Activated CD4-positive, CD25-positive, alpha-beta regulatory T cell treated with anti-CD3 and anti-CD28 coated beads, Interleukin-2, amount 50 U/mL, for 16 hours (primary cell): ENCODE measurements at places on chromosomes 2 and 18.
A peak's percentile ranks its signal among the peaks of the same experiment; 100 is the strongest.

- DNase-seq, result no peak
Measured at GRCh38 chr18:75173125-75173432, 35.9 kb downstream of the PTGR3 start.

GRCh38 chr2:25081237-25081790 is 39.4 kb downstream of the EFR3B start:
- no peak for DNase-seq

DNA sequence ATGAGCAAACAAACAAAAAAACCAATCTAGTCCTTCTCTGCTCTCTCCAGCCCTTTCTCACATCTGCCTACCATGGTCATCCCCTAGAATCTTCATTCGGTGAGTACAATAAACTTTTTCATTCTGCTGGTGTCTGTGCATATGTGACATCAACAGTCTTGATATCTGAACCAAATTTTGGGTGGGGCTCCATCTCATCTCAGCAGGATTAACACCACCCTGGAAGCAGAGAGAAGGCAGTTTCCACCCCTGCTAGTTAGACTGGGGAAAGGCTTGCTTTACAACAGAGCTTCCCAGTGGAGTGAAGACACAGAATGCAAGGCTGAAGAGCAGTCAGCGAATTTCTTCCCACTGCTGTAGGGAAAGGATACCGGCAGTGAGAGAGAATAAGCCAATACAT is 116.9 kb downstream of the TMEM131 start:
- no peak for DNase-seq

DNA sequence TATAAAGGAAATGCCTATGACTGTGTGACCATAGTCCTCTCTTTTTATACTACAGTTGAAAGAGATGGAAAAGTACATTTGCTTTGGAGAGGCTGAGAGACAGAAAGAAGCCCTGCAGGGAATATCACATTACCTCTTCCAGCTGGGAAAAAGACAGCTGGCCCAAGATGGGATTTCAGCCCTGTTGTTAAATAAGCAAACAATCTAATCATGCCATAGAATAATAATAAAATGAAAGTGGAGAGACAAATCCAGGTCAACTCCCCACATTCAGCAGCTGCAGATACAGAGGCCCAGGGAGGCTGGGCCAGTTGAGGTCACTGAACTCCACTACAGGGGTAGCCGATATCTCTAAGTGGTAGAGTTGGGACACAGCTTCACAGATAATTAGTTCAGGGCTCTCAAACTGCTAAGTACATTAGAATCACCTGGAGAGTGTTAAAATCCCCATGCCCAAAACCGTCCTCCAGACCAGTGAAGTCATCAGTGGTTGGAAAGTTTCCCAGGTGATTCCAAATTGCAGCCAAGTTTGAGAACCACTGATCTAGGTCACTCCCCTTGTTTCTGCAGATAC is 81.9 kb downstream of the MOGAT1 start:
- DNase-seq, result no peak

- no peak for DNase-seq
Measured at GRCh38 chr18:8947566-8947965, 154.9 kb upstream of the NDUFV2 start.

- DNase-seq, result no peak
Measured at GRCh38 chr2:7665880-7666279, 748.7 kb downstream of the RNF144A start.

GRCh38 chr2:211957799-211958198 is 580.8 kb downstream of the ERBB4 start:
- DNase-seq, result no peak

DNA sequence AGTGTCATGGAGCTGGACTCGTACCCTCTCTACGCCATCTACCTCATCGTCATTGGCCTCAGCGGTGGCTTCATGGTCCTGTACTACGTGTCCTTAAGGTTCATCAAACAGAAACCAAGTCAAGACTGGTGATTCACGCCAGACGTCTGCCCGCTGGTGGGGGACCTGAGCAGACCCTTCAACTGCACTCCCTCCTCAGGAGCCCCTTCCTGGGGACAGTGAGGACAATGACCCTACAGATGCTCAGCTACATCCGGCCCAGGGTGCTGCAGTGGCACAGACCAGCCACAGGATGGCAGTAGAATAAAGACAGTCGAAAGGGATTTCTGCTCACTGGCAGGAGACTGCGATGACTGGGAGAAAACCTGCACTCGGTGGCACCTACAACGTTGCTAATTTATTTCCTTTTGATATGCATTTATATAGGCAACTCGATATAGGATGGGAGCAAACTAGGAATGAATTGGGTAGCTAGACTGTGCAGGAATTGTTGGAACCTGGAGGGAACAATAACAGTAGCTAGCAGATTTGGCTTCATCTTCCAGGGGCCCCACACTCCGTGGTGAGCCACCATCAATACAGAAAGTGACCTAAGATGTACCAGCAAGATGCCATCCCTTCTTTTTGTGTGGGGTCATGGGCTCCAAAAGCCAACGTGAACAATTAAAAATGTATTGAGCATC is 39.2 kb downstream of the ABCG8 start:
- peak; percentile 21 for DNase-seq

DNA sequence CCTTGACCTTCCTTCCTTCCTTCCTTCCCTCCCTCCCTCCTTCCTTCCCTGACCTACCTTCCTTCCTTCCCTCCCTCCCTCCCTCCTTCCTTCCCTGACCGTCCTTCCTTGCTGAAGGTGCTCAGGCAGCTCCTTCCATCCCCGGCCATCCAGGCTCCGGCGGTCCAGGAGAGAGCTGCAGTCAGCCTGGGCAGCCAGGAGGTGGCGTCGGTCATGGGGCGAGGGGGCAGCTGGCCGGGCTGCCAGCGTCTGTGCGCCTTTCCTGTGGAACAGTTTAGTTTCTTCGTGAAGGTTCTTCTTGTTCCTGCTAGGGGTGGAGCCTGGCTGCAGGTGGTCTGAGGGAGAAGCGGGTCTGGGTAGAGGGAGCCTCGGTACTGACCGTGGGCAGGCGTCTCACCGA is 15.7 kb downstream of the GPR35 start:
- DNase-seq, result no peak

- DNase-seq, result no peak
Measured at GRCh38 chr2:135894930-135895329, 18.7 kb upstream of the MCM6 start.

GRCh38 chr18:46334868-46335281 is 230.7 kb downstream of the HAUS1 start:
- no peak for DNase-seq

DNA sequence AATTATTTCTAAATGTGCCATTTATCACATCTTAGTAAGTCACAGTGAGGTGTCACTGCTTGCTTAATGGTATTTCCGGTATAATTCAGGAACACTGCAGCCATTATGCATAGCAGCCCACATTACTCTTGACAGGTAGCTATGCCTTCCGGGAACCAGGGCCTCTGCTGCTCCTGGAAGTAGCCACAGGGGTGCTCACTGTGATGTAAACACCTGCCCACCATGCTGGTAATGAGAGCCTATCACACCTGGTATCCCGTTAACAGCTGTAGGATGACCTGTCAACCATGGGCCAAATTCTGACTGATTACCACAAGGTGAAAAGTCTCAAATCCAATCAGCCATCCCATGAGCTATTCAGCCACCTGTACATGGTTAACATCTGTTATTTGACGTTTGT is 647.0 kb upstream of the NXPH2 start:
- DNase-seq, result no peak

DNA sequence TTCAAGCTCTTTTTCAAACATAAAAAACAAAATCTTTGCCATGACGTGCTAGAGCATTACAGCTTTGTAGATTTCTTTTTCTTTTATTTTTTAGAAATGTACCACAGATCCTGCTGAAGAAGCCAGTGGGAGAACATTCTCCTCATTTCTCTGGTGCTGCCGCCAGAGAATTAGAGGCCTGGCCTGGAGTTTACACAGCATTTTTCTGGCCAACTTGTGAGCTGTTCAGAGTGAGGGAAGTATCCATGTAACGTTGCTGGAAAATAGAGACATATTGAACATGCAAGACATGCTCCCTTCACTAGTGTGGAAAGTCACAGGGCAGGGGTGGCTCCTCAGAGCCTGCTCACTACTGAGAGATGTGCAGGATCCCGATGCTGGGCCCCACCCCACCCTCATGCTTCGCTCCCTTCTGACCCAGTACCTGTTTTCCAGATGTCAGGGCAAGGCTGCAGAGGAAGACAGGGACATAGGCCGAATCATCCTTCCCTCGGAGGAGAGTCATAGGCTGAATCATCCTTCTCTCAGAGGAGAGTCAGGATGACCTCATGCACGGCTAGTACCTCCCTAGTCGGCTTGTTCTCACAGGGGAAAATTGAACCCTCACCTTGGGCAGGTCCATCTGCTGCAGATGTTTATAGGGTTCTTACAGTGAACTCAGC is 298.5 kb downstream of the INSIG2 start:
- no peak for DNase-seq

DNA sequence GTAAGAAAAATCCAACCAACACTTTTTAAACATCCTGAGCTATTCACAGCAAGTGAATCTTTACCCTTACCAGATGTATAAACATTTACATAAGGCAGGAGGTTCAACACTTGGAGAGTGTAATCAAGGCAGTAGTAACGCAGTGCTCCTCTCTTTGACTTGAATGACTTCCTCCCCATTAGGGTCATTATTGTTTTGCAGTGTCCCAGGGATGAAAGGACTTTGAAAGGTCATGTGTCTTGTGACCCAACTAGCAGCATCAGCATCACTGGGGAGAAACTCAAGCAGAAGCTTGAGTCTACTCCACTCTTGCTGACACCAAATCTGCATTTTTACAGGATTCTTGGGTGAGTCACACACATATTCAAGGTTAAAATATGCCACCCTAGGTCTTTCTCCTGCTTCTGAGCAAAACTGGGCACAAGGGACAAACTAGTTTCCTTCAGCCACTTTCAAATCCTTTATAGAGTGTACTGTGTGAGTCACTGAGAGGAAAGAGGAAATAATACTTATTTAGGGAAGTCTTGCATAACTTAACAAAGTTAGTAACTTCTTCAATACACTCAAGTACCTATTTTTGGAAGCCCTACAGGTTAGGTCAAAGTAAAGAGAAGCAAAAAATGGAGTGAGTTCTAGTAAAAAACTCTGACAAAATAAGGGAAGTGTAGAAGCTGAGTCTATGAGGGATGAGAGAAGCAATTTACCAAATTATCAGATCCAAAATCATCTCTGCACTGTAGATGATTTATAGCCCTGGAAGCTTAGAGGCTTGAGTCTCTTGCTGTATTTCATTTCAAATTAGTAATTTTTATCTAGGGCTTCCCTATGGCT is 51.0 kb upstream of the EML4 start:
- no peak for DNase-seq

GRCh38 chr2:68272246-68272994 is 20.1 kb upstream of the PPP3R1 start:
- DNase-seq, result no peak

DNA sequence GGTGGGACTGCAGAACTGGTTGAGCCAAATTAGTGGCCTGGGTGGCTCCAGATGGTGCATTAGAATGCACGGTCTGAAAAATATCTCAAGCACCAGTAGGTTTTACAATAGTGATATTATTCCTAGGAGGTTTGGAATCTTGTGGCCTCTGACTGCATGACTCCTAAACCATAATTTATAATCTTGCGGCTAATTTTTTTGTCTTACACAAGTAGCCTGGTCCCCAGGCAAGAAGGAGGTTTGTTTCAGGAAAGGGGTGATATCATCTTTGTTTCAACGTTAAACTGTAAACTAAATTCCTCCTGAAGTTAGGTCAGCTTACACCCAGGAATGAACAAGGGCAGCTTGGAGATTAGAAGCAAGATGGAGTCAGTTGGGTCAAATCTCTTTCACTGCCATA is 98.9 kb upstream of the ARL4C start:
- DNase-seq, result no peak

DNA sequence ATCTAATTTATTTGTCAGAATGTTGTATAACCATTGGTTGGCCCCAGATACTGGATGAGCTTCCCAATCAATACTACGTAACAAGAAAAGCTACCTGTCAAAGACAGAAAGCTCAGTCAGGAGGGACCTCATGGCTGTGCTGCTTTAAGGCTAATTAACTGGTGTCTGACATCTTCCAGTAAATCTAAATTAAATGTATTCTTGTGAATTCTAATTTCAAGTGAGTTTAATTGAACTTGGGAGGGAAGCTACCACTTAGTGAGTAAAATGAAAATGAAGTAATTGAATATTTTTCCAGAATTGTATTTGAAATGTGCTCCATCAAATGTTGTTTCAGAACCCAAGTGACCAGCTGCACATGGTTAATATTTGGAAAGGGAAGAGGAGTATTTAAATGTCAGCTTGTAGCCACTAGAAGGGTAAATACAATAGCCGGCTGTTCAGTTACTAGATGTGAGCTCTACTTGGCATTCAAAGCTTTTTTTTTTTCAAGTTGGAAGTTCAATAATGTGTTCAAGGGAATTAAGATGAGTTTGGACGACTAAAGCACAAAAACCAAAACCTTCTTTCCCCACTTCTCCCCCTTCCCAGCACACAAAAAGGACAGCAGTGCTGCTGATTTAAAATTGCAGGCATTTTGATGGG is 62.0 kb downstream of the GPR39 start:
- DNase-seq, result no peak

DNA sequence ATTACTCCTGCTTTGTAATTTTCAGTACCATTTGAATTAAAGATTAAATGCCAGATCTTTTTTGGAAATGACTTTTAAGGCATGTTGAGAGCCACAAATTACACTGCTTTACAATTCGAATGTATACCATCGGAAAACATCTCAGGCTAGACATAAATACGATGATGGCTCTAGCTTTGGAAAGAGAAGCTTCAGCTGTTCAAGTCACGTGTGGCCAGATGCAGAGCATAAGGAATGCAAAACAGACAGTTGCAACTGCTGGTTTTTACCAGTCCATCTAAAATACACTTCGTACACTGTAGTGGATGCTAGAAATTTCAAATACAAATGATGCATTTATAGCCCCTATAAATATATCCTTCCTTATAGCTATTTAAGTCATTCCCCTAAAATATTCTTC is 8.0 kb downstream of the ZNF516 start:
- no peak for DNase-seq

DNA sequence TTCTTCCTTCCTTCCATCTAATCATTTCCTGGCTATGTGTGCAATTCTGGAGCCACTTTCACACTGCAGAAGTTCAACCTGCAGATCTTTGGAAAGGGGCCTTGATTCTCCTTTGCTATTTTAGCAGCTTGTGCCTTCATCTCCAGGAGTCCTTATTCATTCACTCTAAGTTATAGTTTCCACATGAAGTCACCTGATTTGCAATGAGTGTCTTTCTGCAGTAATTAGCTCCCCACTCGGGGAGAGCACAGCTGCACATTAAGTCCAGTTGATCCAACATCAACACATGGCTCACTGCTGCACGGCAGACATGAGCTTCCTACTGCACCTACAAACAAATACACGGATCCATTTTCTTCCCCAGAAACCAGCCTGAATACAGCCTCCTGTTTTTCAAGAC is 323.1 kb upstream of the TNP1 start:
- DNase-seq, result no peak

DNA sequence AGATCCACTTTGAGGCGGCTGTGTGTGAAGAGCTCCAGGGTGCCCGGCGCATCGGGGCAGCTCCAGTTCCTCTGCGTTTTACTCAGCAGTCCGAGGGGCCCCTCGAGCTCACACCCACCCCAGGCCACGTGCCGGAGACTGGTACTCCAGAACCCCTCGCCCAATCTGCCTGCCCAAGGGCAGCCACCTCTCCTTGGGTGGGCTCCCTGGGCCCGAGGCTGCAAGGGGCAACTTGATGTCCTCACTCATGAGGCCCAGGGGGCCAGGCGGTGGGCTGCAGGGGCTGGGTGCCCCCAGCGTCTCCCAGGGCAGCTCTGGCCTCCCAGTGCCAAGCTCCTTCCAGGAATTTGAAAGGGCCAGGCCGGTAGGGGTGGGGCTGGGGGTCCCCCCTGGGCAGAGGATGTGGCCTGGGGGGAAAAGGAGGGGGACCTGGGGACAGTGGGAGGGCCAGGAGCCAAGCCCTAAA is 16.7 kb downstream of the RAMP1 start:
- no peak for DNase-seq
